COLO829 (cell line): ENCODE measurements at places on chromosomes 6 and 20.

GRCh38 chr6:27133281-27134227 is 113.9 kb upstream of the PRSS16 start:
- DNase-seq: no peak

GRCh38 chr6:33116841-33117711 is 41.3 kb downstream of the HLA-DPB1 start:
- no peak for DNase-seq

GRCh38 chr6:170307080-170307545 is 555 bp downstream of the FAM120B start:
- no peak for DNase-seq

GRCh38 chr20:49938173-49939163 is 2.3 kb downstream of the RNF114 start:
- no peak for DNase-seq

- peak; percentile 74 for DNase-seq
These were observed 19.3 kb downstream of the MYLK4 start for GRCh38 chr6:2731281-2731909.
